ENCODE measurements at places on chromosomes 6 and 20. TPM values are rescaled to one million over a fixed set of nuclear protein-coding genes. Genes with fewer than 3 reads are reported as not detected.

Gene SGK2
- not detected for total RNA-seq

Gene GDAP1L1
- not detected for total RNA-seq

Gene PRSS16
- total RNA-seq, result not detected

- H3K27ac ChIP-seq, result no peak overlapping the region
- H3K36me3 ChIP-seq, result no peaks in the 10 kb centered on the region
- no peak for DNase-seq
- no peak overlapping the region for H3K4me3 ChIP-seq
- 0 out of 2 replicates have a peak, but pooled peaks cover 1% of the 10 kb centered on the region for H3K4me1 ChIP-seq
- no peaks in the 10 kb centered on the region for H3K27me3 ChIP-seq
Observed at GRCh38 chr6:113881478-113881980, 24.4 kb downstream of the MARCKS start.

GRCh38 chr20:55456316-55456940, 548.9 kb downstream of the CBLN4 start:
- no peak overlapping the region for H3K4me3 ChIP-seq
- H3K4me1 ChIP-seq, result no peaks in the 10 kb centered on the region
- H3K27me3 ChIP-seq, result no peaks in the 10 kb centered on the region
- H3K27ac ChIP-seq, result no peak overlapping the region
